ENCODE measurements at places on chromosomes 4 and X.

- no peak for DNase-seq
These were observed 5.3 kb upstream of the TRMT2B start for GRCh38 chrX:101057093-101057714.

- DNase-seq = no peak
These were observed 40.0 kb upstream of the SMARCA5 start for GRCh38 chr4:143473334-143474126.

DNA sequence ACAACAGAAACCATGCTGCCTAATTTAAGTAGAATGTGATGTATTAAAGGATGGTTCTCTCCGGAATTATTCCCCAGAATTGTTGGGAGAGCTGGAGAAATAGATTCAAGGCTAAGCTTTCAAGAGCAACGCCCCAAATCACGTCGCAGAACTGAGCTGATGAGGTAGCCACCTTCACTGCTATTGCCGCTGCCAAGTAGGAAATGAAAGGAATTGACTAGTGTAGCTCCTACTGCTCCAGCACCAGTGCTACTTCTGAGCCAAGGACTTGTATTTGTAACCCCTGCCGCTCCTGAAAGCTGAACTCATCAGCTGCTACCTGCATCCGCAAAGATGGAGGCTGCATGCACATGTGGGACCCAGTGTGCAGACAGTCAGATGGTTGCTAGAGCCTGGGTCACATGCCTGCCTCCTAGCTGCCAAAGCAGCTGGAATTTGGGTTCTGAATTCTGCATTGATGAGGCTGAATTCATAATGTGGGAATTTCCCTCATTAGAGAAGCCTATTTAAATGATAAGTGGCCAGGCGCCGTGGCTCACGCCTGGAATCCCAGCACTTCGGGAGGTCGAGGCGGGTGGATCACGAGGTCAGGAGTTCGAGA is 173.9 kb downstream of the PDGFRA start:
- no peak for DNase-seq

- DNase-seq = no peak
These were observed 368.9 kb upstream of the CTSO start for GRCh38 chr4:156322592-156322991.

GRCh38 chr4:53490161-53490956 is 100.9 kb downstream of the LNX1 start:
- DNase-seq = no peak

DNA sequence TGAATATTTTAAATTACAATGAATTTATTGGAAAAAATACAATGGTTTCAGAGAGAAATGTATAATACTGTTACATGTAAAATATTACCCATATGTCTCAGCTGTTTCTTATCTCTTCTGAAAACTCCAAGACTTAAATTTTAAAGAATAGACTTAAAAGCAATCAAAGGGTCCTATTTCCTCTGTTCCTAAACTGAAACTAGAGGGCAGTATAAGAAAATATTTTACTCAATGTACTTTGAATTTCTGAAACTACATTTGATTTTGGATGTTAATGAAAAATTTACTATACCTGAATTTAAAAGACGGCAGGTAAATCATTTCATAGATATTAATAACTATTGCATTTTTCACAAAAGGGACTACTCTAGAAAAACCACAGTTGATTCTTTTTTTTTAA is 200.2 kb downstream of the LRBA start:
- no peak for DNase-seq

GRCh38 chr4:52912608-52913007 is 50.5 kb downstream of the RASL11B start:
- DNase-seq = no peak

DNA sequence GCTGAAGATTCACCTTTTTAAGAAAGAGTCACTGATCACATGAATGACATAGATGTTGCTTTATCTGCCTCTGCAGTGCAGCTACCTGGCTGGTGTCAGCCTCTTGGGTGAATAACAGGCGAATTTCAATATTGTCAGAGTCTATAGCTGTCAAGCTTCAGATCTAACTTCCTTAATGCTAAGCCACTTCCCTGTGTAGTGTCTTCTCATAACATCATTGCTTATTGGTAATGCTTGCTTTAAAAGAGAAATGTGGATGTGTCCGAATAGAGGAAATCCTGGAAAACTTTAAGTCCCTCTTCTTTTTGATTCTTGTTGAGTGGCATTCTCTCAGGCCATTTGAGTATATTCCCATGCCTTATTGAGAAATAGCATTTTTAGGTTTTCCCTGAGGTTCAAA is 7.3 kb upstream of the IGFBP7 start:
- DNase-seq = no peak

GRCh38 chr4:67714248-67714583 is 13.3 kb upstream of the UBA6 start:
- no peak for DNase-seq

- no peak for DNase-seq
These were observed 98.1 kb upstream of the OTUD4 start for GRCh38 chr4:145278341-145279121.

DNA sequence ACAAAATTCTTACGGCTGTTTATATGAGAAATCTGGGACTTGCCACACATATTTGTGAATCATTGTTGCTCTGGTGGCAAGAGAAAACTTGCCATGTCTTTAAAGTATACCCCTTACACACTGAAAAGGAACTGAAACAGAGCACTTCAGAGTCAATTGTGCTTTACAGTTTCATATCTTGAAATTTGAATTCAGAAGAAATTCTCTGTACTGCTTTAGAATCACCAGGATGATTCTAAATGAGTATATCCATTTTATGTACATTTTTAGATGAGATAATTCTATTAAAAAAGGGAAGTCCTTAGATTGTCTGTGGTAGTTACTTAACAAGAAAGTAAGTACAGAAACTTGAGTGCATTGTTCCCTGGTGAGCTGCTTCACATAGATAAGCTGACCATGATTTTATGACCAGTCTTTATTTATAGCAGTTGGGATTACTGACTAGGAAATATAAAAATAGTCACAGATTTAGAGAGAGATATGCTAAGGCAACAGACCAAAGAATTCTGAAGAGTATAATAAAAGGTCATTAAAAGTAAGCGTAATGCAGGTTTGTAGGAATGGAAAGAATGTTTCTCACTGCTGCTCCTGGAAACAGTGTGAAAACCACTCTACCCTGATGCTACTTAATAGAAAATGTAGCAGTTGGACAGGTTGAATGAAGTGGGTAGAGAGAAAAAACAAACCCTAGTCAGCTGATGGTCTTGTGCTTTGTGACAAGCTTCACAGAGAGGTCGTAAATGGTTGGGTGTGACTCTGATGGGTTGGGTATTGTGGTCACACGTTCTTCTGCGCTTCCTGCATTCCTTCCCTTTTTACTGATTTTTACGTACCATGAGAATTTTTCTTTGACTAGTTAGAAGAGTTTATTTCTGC is 41.0 kb downstream of the FNIP2 start:
- DNase-seq = no peak

DNA sequence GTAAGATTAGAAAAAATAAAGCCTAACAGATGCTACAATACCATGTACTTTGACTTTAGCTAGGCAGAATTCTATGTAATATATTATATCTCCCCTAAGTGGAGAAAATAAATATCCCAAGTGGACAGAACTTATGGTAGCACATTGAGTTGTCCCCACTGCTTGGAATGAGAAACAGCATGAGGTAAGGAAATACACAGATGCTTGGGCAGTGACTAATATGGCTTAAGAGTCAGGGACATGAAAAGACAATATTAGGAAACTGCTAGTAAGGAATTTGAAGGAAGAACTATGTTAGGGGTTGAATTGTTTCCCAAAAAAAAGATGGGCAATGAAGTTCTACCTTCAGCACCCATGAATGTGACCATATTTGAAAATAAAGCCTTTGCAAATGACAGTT is 2265.1 kb downstream of the PCDH7 start:
- DNase-seq = no peak

GRCh38 chr4:105990933-105991332 is 95.7 kb downstream of the NPNT start:
- no peak for DNase-seq

DNA sequence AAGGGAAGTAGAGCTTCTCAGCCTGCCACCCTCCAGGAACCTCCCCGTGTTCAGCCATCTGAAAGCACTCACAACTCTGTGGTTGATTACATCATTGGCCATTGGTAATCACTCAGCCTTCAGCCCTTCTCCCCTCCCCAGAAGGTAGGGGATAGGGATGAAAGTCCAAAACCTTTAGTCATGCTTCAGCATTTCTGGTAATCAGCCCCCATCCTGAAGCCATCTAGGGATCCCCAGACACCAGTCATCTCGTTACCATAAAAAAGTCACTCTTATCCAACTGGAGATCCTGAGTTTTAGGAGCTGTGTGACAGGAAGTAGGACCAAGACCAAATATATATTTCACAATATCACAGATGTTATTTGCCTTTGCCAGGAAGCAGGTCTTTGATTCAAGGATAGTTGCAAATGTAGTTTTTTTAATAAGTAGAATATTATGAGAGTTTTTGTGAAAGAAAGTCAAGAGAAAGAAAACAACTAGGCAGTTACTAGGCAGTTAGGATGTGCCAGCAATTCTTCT is 364.6 kb upstream of the NOCT start:
- DNase-seq = no peak

GRCh38 chr4:18020145-18020670 is 1.3 kb downstream of the LCORL start:
- DNase-seq = no peak

DNA sequence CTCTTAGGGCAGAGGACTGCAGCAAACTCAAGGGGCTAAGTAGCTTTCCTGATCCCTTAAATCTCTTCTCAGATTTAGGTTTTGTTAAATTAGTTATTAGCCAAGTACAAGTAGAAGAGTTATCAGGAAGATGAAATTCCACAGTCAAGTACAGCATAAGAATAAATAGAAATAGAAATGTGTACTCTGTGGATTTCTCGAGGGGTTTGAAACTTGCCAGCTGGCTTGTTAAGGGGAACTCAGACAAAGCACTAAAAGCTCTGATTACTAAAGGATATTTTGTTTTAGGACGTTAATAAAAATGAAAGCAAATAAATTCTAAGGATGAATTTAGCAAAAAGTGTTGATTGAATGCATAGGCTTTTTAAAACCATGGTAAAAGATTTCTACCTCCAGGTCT is 654.6 kb downstream of the RAPGEF2 start:
- DNase-seq = no peak

GRCh38 chrX:13252726-13253125 is 67.1 kb downstream of the ATXN3L start:
- DNase-seq = no peak

- DNase-seq = no peak
These were observed at the start of gene PLCXD1 for GRCh38 chrX:281166-281999. PLCXD1 (plus strand) TSS chrX:281381; CDS start chrX:284188, 2,807 bp downstream.

GRCh38 chrX:149151805-149152757 is 353.0 kb downstream of the IDS start:
- no peak for DNase-seq

GRCh38 chrX:10534611-10535010 is 85.8 kb downstream of the MID1 start:
- DNase-seq = no peak

GRCh38 chr4:132710971-132711370 is 438.1 kb upstream of the PCDH10 start:
- DNase-seq = no peak

DNA sequence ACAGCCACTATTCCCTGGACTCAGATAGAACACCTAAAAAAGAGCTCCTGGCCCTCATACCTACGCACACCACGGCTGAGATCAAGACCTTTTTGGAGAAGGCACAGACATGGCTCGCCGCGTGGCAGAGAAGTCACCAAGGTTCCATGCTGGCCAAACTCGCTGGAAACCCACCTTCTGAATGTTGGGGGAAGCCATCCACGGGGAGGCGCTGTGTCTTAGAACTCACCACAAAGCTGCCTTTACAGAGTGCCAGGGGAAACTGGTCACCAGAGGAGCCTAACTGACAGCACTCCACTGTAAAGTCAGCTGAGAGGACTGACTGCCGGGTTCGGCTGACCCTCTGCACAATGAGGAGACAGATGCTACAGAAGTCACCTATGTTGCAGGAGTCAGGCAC is 97.9 kb downstream of the NEUROG2 start:
- no peak for DNase-seq

DNA sequence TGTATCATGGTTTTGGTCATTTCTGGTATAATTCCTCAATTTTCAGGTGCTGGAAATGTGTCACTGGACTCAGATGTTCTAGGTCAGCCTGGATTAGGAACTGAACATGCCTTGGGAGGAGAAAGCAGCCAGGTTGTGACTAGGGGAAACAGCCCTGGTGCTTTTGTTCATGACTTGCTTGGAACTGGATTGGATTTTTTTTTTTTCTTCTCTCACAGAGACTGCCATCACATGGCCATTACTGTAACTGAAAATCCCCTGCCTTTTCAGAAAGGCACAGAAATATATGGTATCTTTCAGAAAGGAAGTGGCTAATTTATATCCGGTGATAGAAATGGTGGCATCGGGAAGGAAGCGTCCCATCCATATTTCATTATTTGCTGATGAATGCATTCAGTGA is 34.6 kb downstream of the SEPTIN11 start:
- DNase-seq = no peak

- no peak for DNase-seq
These were observed 37.9 kb downstream of the EREG start for GRCh38 chr4:74402692-74403456.

DNA sequence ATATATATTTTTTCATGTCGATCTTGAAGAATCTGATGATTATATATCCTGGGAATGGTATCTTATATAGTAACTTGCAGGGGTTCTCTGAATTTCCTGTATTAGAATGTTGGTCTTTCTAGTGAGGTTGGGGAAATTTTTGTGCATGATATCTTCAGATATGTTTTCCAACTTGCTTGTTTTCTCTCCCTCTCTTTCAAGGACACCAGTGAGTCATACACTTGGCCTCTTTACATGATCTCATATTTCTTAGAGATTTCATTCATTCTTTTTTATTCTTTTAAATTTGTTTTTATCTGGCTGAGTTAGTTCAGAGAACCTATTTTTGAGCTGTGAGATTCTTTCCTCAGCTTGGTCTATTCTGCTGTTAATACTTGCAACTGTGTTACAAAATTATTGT is 27.2 kb upstream of the C4orf17 start:
- no peak for DNase-seq

DNA sequence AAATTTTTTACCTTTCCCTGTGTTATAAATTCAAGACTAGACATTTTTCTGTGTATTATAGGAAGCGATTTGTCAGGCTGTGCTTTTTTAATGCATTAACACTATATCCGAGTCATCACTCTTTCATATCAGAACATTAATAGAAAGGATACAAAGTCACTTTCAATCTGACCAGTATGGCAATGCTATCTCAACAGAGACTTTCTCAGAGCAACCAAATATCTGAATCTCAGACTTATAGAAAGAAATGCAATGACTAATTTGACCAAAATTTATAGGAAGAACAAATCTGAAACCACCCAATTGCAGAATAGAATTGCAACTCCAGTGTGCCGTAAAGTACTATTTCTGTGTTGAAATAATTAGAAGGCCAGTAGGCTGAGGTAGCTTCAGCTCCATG is 473 bp upstream of the TKTL2 start:
- DNase-seq = no peak

GRCh38 chr4:164484551-164484950 is 269.4 kb upstream of the SMIM31 start:
- DNase-seq = no peak

GRCh38 chrX:100447655-100448397 is 37.8 kb upstream of the PCDH19 start:
- DNase-seq = no peak

Data from NCI-H1417 treated with DMSO at 0.1 percent for 48 hours (cell line).